ENCODE measurements at places on chromosomes 7 and 10.
A peak's percentile ranks its signal among the peaks of the same experiment; 100 is the strongest.

DNA sequence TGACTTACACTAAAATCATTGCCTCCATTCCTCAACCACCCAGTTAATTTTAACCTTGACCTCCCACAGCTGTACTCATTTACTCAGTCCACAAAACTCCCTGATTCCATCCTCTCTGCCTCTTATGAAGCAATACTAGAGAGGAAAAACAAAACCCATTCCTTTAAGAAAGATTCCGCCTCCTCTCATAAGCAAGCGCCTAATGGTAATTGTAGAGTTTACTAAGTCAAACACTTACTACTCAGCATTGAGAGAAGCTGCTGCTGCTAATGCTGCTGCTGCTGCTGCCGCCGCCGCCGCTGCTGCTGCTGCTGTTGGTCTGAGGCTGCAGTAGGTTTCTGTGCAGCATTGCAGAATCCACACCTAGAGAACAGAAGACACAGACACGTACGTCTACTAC lies 2.1 kb upstream of the ADD3 start:
- DNase-seq: peak; percentile 88

- no peak for DNase-seq
These were observed 614.7 kb downstream of the DNAJB6 start for GRCh38 chr7:157951300-157952049.

GRCh38 chr7:55174856-55175255 lies 156.0 kb downstream of the EGFR start:
- no peak for DNase-seq

GRCh38 chr10:3578682-3579081 lies 206.3 kb downstream of the KLF6 start:
- DNase-seq: no peak

DNA sequence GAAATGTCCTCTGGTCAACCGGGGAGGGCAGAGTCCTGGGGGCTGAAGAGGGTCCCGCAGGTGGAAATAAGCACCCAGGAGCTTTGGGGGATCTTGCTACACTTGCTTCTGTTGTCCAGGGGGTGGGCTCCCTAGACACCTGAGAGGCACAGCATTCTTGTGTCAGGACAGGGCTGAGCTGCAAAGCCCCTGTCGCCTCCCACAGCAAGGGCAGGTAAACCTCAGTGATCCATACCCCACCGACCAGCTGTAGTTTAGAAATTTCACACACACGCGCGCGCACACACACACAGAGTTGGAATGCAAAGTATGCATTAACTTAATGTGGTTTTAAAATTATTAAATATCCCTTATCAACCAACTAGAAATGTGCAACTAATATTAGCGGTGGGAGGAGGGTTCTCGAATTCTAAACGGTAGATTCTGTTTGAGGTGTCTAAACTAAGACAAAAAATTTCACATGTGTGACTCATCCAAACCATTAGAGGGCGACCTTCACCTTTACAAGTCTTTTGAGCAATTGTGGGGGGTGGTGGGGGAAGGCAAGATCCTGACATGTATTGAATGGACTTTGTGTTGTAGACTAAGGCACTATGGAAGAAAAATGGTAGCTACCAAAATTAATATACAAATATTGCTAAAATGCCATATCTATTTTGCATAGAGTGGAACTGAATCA lies 34.3 kb upstream of the PTF1A start:
- DNase-seq: peak; percentile 43

DNA sequence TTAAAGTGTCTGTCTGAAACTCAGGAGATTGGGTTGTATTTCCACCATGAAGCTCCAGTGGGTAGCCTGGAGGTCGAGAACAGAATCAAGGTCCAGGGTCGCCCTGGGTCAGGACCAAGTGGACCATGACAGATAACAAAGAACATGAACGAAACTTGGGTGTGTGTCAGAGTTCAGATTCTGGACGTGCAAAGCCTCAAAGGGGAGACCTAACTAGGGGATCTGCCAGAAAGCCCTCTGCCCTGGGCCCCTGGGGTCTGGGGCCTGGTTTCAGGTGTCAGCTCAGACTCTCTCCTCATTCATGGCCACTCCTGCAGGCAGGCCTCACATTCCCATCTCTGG lies 1.6 kb downstream of the RASSF4 start:
- DNase-seq: no peak

- DNase-seq: no peak
These were observed 1558.1 kb upstream of the LRRTM3 start for GRCh38 chr10:65367706-65368105.
